ENCODE measurements at places on chromosomes 4 and X.

GRCh38 chrX:41912923-41913322 lies 10.4 kb downstream of the CASK start:
- no peak for DNase-seq

DNA sequence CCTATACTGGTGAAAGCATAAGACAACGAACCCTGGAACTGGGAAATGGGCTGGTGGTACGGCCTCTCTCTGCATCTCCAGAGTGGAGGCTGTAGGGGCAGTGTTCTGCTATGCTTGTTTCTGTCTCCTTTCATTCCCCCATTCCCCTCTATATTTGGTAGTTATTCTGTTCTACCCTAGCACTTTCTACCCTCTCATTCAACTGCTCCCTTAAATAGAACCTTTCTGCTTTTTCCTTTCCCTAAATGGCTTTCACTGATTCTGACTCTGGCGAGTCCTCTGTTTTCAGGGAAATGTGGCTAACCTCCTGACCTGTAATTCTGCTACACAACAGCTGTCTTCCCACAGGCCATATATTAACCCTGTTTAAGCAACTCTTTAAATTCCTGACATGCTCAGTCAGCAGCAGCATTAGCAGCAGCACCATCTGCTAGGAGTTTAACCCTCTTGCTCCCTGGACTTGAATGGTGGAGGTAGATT lies 94.2 kb downstream of the CXCL13 start:
- no peak for DNase-seq

GRCh38 chr4:105622269-105622668 lies 69.8 kb downstream of the ARHGEF38 start:
- DNase-seq = no peak

DNA sequence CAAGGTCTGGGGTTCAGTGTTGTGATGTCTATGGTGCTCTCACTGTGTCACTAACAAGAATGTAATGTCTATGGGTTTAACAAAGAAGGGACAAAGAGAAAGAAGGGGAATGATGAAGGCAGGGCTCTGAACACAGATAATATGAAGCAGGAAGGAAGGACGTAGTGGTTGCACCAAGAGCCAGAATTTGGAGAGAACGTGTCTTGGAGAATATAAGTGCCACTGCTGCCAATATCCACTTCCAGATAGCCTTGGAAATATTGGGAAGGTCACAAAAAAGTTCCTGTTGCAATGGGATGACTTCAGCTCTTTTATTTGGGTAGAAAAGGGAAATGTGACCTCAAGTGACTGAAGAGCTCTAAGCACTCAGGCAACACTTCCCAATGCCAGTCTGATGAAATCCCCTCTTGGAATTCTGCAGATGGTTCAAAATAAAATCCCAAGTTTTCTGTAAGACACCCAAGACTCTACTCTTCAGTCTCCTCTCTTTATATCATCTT lies 131.8 kb downstream of the PRKX start:
- no peak for DNase-seq

DNA sequence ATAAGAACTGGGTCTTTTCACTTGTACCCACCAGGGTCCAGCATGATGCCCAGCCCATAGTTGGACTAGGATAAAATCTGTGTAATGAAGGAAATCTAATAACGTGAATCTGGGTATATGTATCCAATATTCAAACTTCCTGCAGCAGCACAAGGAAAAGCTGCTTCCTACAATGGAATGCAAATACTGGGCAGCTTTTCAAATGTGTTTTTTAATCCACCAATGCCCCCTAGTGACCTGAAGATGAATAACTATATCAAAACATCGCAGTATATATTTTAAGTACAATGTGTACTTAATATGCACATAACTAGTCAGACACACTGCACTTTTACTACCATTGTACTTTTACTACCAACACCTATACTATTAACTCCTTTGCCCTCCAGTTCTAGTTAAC lies 5.3 kb downstream of the APOO start:
- peak; percentile 59 for DNase-seq

DNA sequence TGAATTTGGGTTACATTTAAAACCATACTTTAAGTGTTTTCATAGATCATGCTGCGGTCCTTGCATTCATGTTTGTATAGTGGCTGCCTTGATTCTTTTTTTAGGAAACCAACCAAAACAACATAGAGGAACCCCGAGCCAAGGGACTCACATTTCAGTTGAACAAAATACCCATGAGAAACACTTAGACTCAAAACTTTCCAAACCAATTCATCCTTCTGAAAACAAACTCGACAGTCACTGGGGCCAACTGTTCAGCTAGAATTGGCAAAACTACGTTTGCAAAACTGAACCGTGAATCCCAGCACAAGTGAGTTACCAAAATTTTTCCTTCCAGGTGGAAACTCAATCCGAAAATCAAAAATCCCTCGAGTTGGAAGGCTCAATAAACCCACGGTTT lies 1.4 kb downstream of the ADGRA3 start:
- no peak for DNase-seq
